ENCODE measurements at places on chromosomes 7 and 10.

DNA sequence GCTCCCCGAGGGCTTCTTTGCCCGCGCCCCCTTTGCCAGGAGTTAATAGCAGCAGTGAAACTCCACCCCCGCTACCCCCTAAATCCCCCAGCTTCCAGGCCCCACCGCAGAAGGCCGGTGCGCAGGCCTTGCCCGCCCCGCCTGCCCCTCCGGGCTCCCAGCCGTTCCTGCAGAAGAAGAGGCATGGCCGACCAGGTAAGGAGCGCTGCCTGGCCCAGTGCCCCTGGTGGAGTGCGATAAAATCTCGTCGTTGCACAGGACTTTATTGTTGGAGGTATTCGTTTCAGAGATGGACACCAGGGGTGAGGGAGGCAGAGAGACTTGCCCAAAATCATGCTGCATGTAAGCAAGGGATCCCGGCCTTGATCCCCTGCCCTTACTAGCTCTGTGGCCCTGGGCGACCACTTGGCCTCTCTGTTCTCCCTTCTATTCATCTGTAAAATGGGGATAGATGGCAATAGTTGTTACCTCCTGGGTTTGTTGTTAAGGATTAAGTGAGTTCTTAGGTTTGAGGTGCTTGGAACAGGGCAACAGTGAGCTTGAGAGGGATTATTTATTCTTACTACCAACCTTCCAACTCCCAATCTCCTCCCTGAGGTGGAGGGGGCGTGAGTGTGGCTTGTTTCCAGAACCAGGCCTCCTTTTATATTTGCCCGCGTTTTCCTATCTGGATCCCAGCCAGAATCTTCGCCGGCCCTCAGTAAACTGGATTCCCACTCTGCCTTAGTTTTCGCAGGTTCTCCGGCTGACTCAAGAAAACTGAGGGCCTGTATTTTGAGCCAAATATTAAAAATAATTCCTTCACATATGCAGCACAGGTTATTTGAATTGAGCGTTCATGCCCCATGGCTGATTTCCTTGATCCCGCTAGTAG is 78.3 kb downstream of the WIPF3 start:
- DNase-seq = no peak

GRCh38 chr7:94893661-94894060 is 13.7 kb upstream of the PPP1R9A start:
- DNase-seq = no peak

DNA sequence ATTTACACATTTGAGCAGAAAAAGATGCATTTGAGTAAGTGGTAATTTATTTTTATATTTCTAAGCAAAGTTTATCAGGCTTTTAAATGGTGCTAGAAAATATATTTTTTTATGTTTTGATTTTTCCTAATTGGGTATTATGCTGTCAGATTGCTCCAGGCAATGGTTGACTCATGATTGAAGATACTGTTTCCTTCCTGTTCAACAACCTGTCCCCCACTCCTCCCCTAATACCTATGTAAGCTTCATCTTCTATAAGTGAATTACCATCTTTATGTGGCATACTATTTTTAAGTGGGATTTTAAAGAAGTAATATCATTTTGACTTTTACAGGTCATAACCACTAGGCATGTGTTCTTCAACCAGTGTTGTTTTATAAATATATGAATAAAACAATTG is 21.4 kb downstream of the TSPAN13 start:
- no peak for DNase-seq

- DNase-seq = no peak
These were observed 9.8 kb upstream of the MAFK start for GRCh38 chr7:1520539-1521234.

GRCh38 chr7:152760854-152761748 is 1.5 kb downstream of the ACTR3B start:
- no peak for DNase-seq

DNA sequence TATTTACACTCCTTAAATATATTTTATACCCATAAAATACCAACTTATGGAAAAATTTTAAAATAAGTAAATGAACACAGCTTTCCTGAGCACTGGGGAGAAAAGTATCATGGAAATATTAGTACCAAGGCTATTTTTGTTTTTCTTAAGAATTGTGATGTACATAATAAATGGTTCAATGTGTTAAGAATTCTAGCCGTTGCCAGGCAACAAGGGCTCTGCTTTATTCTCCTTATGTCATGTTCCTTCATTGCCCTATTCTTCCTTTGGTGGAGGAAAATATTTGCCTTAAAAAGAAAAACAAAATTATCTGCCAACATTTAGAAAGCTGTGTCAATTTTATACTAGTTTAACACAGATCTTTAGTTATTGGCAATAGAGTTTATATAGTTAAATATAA is 2.6 kb upstream of the ZPBP start:
- no peak for DNase-seq

- DNase-seq = no peak
These were observed 135.6 kb downstream of the TMEM168 start for GRCh38 chr7:112654322-112655216.

GRCh38 chr7:88073626-88074025 is 139.6 kb downstream of the ADAM22 start:
- no peak for DNase-seq

- no peak for DNase-seq
These were observed 11.3 kb upstream of the MRPS24 start for GRCh38 chr7:43880596-43880995.

GRCh38 chr10:86500846-86501245 is 20.7 kb downstream of the WAPL start:
- no peak for DNase-seq

- DNase-seq = no peak
These were observed 646.2 kb downstream of the IPMK start for GRCh38 chr10:57621466-57621865.

- no peak for DNase-seq
These were observed 726 bp upstream of the HOXA9 start for GRCh38 chr7:27165996-27166530.

- DNase-seq = peak; percentile 65
These were observed 57.8 kb downstream of the ZRANB1 start for GRCh38 chr10:124999433-125000365.

- DNase-seq = no peak
These were observed 100.2 kb downstream of the GPR85 start for GRCh38 chr7:112986256-112987031.

- no peak for DNase-seq
These were observed 82.2 kb downstream of the SEMA3D start for GRCh38 chr7:85104432-85105205.

- DNase-seq = no peak
These were observed 328.1 kb downstream of the LHFPL3 start for GRCh38 chr7:104656467-104656866.

GRCh38 chr10:104329735-104330134 is 8.5 kb downstream of the ITPRIP start:
- no peak for DNase-seq

DNA sequence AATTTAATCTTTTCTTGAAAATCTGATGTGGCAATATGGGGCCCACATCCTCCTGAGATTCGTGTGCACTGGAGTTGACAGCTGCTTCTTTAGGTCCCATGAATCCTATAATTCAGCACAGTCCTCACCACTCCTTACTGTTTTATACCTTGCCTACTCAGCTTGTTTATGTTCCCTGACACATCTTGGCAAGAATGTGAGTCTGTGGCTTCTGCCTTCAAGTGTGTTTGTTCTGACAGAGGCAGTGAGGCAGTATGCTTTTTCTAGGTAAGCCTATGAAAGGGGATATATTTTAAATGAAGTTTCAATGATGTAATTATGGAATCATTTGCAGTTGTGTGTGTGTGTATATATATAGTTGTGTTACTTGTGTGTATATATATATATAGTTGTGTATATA is 106.4 kb downstream of the AMPH start:
- no peak for DNase-seq

DNA sequence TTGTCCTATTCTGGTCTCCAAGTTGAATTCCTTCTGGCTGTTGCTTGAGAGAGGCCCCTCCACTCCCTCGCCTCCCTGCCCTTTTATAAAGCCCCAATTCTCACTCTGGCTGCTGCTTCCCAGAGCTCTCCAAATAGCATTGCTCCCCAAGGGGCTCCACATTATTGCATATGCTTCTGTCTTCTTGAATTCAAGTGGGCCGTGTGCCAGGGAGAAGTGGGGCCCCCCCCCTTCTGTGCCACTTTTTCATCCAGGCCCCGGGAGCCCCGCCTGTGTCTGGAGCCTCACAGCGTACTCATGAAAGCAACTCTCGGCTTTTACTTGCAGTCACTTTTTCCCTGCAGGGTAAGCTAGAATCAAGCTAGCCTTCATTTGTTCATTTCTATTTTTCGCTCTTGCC is 265.1 kb downstream of the CCSER2 start:
- no peak for DNase-seq

DNA sequence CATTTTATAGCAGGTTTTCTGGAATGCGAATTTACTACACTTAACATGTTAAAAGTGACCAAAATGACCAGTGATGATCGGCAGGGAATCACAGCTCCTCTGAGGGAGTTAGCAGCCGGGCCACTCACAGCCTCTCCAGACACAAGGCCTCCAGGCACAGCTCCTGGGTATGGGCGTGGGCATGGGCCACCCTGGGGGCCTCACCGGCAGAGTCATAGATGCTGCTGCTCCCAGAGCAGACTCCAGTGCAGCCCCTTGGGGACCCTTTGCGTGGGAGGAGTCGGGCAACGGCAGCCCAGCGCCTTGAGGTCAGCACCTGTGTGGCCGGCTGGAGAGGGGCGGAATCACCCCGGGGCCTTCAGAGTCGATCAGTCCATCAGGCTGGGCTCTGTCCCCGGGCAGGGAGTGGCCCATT is 8.6 kb downstream of the KNDC1 start:
- DNase-seq = no peak

GRCh38 chr10:101545898-101546297 is 42.2 kb downstream of the POLL start:
- no peak for DNase-seq

DNA sequence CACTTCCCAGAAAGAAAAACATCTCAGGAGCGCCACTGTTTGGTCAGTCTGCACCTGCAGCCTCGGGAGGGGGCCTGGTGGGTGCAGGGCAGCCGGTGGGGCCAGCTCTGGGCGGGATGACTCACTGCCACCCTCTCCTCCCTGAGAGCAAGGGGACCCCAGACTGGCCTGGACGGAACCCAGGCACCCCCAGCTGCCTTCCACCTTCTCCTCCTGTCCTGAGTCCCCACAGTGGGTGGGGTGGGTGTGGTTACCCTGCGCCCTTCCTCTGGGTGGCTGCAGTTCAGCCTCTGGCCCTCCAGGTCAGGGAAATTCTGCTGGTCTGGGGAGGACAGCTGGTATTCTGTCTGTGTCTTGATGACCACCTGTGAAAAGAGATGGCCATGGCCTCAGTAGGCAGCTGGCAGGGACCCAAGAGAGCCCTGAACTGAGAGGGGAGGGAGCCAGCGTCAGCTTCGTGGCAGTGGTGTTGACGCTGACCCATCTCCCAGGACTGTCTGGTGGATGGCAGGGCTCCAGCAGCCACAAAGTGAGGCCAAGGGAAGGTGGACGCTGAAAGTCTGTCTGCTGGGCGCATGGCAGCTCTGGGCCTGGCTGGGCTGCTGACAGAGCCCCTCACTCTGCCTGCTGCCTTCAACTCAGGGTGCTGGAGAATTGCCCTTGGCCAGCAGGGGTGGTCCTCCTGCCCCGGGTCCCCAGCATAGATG is 8.9 kb downstream of the CALY start:
- no peak for DNase-seq

DNA sequence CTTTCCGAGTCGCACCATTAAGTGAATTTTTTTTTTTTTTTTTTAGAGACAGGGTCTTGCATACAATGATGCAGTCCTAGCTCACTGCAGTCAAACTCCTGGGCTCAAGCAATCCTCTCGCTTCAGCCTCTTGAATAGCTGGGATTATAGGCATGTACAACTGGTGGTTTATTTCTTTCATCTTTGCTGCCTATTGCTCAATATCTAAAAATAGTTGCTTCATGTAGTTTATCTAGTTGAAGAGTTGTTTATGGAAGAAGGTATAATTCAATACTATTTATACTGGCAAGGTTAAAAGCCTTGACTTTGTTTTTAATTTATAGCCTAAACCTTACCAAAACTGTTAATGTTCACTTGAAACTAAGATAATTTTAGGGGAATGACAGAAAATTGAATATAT is 66.9 kb downstream of the SEMA3D start:
- no peak for DNase-seq

DNA sequence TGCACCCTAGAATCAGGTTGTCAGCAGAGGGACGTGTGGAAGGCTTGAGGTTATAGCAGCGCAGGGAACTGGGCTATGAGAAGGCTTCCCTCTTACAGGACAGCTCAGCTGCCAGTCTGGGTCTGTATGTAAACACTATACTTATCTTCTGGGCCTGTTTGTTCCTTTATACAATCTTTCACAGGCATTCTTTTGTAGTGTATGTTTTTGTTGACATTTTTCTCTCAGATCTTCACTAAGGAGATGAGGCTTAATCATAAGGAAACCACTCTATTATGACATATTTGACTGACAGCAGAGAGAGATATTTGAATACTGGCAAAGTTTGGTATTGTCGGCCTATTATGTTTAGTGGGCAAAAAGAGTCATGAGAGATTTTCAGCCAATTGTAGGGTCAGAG is 929 bp downstream of the GBF1 start:
- no peak for DNase-seq
